ENCODE measurements at places on chromosomes 1 and 21.

DNA sequence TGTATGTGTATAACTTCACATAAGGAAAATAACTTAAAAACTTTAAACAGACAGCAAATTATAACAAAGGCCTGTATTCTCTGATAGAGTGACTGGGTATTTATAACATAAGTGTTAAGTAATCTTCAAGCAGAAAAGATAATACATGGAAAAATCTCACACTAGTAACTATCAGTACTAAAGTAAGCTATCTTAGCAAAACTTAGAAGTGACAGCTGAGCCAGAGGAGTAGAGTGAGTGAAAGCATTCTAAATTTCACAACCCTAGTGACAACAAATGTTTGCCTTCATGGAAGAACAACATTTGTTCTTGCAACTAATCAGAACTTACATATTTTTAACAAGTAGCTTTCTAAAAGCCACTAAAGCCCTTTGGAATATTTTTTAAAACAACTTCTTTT, 74.5 kb upstream of the B3GALT2 start:
- no peak for DNase-seq

- DNase-seq = no peak
Measured at GRCh38 chr1:56212143-56212542, 367.2 kb downstream of the PLPP3 start.

DNA sequence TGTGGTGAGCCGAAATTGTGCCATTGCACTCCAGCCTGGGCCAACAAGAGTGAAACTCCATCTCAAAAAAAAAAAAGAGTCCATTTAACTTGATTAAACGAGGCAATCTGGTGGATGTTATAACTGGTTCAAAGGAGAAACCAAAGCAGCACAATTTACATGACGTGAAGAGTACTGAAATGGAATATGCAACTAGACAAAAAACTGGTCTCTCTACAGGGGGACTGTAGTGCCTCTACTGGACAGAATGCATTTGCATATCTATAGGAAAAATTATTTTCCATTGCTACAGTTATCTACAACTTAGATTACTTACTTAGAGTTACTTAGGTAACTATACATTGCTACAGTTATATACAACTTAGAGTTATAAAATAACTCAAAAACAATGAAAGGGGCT, 2.7 kb upstream of the CAPN2 start:
- no peak for DNase-seq

DNA sequence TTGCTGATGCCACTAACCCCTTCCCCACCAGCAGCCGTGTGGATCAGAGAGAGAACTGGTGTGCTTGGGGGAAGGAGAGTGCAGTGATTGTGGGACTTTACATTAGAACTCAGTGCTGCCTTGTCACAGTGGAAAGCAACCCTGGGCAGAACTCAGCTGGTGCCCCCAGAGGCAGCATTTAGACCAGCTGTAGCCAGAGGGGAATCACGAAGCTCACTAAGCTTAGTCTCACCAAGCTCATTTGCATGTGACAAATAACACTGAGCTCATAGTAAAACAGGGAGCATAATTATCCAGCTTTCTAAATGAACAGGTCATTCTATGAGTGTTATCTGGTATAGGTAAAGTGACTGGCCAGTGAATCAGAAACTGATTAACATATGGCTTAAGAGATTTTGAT, 9.8 kb upstream of the SMAP2 start:
- no peak for DNase-seq

DNA sequence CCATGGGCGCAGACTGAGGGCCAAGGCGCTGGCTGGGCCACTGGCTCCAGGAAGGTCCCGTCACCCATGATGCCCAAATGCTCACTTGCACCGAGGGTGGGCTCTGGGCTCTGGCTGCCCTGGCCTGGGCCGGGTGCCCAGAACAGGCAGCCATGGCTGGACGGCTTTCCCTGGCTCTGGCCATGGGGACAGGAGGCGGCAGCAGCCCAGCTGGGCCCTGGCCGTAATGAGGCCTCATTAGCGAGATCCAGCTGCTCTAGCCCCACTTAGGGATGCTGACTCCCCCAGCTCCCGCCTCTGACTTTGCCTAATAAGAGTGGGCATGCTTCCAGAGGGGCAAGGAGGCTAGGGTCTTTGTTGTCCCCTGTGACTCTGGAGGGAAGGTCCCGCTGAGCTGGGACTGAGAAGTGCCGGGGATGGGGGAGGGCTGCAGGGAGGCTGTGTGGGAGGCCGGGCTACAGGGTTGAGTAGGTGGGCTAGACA, 11.8 kb downstream of the SLC6A9 start:
- no peak for DNase-seq

DNA sequence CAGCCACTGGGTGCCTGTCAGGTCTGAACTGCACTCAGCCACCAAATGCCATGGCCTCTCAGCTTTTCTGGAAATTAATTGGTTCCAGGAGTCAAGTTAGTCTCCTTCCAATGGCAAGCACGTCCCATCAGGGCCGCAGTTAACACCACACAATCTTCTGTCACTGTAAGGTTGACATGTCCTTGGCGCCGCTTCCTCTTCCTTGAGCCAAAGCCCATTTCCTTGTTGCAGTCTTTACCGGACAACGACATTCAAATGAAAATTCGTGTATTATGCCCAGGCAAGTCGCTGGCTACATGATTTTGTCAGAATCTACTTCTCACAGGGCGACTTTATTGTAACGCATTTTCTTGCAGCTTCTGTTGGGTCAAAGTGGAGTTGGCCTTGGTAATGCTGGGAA, 430.6 kb upstream of the KAZN start:
- DNase-seq = no peak

- no peak for DNase-seq
Measured at GRCh38 chr1:241423541-241424479, 66.8 kb upstream of the RGS7 start.

DNA sequence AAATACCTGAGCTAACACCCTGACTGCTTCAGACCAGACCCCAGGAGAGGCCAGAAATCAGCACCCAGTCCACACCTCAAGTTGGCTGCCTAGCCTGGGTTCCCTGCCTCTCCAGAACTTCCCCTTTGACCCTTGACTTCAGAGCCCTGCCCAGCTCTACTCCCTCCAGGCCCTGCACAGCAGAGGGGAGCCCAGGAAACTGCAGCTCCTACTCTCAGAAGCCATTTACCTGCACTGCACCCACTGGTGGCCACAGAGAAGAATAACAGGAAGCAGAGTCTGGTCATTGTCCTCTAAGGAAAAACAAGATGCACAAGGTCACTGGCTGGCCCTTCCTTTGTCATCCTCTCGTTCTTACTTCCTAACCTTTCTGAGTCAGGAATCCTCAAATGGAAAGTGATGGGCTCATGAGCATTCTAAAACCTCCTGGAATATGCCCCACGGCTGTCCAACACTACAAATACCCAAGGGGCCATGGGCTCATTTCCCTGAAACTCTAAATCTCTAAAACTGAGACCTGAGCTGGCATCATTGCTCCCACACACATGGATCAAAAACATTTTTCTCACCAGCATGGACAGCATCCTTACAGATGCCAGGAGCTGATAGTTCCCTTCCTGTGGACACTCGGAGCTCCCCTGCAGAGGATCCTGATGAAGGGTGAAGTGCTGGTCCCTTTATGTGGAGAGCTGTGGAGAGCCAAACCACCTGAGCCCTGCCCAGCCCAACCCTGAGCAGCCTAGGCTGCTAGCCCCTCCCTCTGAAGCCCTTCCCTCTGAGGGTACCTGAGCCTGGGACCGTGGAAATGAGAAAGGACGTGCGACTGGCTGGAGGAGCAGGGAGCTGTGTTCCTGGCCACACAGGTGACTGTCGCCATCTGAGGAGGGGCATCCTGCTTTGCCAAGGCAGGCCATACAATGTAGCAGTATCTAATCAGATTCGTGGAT, at the start of gene ITLN2:
TSS of gene ITLN2 (minus strand) at position 652 of the 947 bp plus-strand sequence. CDS start at position 584, 68 bp downstream.
- peak; percentile 18 for DNase-seq

DNA sequence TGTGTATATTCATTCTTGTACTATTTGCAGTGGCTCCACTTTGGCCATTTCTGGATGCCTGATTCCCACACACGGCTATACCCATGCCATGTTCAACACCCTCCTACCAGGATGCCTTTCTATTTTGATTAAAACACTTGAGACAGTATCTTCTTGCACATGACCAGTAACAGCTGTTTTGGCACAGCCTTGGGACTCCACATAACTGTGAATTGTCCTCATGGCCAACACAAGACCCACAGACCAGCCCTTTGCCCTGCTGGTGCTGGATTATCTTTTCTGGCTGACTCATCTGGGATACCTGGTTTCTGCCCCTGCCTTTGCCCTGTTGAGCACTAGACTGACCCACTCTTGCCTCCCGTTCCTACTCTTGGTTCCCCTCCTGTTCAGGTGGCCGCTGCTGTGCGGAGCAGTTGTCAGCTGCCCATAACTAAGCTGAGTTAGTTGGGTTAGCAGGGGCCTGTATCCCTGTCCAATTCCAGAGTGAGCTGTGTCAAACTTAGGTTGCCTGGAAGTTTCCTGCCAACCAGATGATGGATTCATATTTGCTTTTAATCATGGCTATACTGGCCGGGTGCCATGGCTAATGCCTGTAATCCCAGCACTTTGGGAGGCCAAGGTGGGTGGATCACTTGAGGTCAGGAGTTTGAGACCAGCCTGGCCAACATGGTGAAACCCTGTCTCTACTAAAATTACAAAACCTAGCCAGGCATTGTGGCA, 10.8 kb upstream of the EYA3 start:
- DNase-seq = no peak

Measured in activated effector memory CD4-positive, alpha-beta T cell treated with Interleukin-2 at 50 U/mL for 16 hours (primary cell).